ENCODE measurements at places on chromosomes 4 and X.
A peak's percentile ranks its signal among the peaks of the same experiment; 100 is the strongest.

DNA sequence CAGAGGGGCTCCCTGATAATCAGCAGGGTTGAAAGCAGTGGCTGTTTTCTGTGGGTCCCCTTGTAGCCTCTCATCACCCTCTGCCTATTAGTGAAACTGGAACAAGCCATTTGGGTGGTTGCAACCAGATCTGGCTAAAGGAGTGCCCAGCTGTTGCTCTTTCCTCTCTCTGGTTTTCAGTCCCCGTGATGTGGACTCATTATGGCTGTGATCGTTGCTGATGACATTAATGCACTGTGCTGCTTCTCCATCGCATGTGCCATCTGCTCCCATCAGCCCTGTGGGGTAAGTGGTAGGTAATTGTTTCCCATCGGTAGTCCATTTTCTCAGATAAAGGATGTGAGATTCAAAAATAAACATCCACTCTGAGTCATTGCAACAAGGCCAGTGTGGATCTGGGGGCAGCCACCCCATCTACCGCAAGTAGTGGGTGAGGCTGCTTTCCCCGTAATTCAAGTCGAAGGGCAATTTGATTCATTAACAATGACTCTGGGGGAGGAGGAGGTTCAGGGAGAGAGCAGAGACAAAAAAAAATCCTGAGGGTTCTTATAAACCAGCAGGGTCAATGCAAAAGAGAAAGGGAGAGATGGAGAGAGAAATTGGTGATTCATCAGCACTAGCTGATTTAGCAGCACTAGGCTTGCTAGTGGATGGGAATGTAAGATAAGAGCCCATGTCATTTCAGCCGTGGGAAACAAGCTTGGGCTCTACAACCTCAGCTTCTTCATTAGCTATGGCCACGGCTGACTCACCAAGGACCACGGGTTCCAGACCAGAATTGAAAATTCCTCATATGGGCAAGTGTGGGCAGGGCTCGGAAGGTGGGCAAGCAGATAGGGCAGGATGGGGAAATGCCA lies 357.8 kb downstream of the MID1IP1 start:
- no peak for DNase-seq

- DNase-seq = no peak
Measured at GRCh38 chr4:69860052-69860451, at the start of gene SULT1E1. SULT1E1 (minus strand) TSS chr4:69860145; CDS start chr4:69857644, 2,501 bp downstream.

GRCh38 chr4:11805842-11806241 lies 377.1 kb upstream of the HS3ST1 start:
- no peak for DNase-seq

- peak; percentile 8 for DNase-seq
Measured at GRCh38 chr4:40731792-40732245, 17.9 kb upstream of the NSUN7 start.

DNA sequence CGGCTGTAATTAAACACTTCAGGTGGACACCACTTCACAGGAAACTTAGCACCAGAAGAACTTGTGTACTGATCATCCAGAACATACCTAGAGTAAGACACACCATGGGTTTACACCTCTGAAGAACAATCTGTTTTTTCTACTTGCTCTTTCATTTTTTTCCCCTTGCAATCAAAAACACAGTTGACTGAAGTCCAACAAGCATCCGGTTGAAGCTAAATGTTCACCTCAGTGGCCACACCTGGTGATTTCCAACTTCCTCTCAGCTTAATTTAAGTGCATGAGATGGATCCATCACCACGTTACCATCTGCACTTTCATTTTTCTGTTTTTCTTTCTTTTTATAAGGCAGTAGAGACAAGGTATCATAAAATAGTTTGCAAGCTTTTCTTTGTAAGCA lies 4.9 kb upstream of the TXK start:
- no peak for DNase-seq

- DNase-seq = no peak
Measured at GRCh38 chr4:148355442-148356123, 86.6 kb downstream of the NR3C2 start.
